AG09309 (cell line): ENCODE measurements at places on chromosomes 7 and 10.

GRCh38 chr10:33120700-33121099 is 162.7 kb upstream of the ITGB1 start:
- DNase-seq = no peak

DNA sequence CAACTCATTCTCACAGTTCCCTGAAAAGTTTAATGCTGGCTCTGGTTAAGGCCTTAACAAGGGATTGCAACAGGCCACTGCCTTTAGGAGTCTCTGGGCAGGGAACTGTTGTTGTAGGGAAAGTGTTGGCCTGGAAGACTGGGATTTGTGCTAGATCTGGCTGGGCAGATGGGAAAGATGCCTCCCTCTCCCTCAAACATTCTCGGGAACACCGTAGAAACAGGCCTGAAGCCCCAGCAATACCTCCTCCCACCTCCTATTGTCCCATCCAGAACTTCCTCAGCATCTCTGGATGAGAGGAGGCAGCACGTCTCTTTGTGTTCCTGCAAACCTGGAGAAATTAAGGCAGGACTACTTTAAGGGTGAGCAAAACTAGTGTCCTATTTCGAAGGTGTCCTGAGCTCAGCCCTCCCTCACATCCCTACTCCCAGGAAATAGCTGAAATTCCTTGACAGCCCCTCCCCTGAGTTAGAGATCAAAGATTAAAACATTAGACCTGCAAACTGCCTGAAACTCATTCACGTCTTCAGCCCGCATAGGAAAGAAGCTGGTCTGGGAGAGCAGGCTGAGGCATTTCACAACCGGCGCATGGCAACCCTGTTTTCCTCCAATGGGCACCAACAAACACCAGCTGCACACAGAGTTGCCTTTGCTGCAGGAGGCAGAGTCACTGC is 10.9 kb upstream of the MAP3K8 start:
- DNase-seq = no peak

DNA sequence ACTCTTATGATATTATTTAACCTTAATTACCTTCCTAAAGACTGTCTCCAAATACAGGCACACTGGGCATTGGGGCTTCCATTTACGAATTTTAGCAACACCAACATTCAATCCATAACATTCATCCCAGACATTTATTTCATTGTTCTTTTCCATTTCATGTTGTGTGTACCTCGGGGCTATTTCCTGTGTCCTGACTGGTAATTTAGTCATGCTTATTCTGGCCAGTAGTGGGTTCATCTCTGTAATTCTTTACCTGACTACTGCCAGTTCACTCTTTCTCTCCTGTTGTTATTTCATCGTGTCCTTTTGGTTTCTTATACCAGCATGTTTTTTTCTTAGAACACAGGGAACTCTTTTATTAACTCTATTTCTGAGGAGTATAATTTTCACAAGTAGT is 225.7 kb downstream of the PLXDC2 start:
- no peak for DNase-seq

DNA sequence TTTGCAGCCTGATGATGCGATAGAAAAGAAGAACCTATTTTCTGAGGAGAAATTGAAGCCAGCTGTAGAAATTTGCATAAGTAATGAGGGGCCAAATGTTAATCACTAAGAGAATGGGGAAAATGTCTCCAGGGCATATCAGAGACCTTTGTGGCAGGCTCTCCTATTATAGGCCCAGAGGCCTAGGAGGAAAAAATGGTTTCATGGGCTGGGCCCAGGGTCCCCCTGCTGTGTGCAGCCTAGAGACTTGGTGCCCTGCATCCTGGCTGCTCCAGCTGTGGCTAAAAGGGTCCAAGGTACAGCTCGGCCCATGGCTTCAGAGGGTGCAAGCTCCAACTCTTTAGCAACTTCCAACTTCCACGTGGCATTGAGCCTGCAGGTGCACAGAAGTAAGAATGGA is 123.4 kb downstream of the STK31 start:
- DNase-seq = no peak

DNA sequence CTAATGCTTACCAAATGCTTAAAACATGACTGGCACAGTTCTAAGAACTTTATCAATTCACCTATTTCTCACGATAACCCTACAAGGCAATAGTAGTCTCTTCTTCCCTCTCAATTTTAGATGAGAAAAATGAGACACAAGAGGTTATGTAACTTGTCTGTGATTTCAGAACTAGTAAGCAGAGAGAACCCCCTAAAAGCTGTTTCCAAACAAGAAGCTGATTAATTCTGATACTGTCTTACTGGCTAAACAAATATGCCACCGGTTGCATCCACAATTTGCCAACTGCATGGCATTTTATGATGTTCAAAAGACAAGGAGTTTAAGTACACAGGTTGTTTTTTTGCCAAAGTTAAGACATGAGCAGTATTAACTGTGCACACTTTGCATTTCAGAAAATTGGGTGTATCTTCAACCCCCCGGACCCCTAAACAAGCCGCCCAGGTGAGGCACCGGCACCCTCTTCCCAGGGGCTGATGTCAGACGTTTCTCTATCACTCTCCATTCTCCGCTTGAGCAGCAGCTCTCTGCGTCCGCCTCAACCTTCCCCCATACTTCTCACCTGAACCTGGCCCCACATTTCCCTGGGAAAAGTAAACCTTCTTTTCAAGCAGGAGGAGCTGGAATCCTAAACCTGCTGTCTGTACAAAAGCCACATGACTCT is 21.7 kb downstream of the RSU1 start:
- no peak for DNase-seq

- DNase-seq = no peak
These were observed 490.8 kb downstream of the IPMK start for GRCh38 chr10:57776688-57777432.

GRCh38 chr7:106344861-106345260 is 60.1 kb upstream of the NAMPT start:
- DNase-seq = no peak

DNA sequence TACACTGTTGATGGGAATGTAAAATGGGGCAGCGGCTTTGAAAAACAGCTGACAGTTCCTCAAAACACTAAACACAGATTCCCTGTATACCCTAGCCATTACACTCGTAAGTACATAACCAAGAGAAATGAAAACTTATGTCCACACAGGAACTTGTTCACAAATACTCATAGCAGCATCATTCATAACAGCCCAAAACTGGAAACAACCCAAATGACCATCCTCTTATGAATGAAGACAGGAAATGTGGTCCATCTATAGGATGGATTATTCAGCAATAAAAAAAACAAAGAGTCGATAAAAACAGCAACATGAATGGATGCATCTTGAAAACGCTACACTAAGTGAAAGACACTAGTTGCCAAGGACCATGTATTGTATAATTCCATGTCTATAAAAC is 23.7 kb downstream of the NMT2 start:
- DNase-seq = no peak

DNA sequence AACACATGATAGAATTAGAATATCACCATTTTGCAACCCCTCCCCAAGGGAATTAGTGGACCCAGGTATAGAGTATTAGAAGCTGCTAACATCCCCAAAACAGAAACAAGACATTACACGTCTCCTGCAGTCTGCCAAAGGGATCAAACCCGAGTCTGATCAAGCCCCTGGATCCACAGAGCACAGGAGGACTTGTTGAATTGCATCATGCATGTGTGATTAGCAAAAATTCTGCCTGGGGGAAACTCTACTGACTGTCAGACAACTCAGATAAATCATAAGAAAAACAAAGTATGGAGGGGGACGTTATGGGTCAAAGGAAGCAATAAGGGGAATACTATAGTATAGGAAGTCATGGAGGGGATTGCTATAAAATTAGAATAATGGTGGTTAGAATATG is 116.8 kb upstream of the FGFR2 start:
- DNase-seq = no peak

DNA sequence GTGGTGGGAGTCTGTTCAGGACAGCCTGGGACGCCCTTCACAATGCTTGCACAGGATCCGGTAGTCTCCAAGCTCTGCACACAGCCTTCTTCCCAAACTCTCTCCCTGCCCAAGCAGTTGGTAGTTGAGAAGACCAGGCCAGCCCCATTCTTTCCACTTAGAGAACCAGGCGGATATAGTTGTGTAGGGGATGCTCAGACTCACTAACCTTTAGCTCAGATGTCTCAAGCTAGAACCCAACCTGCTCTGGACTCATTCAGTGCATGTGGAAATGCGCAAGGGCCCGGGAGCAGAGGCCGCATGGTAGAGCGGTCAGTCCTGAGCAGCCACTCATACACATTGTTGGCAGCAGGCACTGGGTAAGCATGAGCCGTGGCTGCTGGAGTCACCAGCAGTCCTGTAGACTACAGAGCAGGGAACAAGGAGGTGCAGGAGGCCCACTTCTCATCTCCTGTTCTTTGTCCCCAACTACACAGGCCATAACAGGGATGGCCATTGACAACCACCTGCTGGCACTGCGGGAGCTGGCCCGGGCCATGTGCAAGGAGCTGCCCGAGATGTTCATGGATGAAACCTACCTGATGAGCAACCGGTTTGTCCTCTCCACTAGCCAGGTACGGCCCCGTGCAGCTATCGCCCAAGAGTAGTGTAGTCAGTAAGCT is 17.2 kb upstream of the C10orf53 start:
- no peak for DNase-seq

GRCh38 chr10:99394761-99395386 is 35.5 kb downstream of the GOT1 start:
- DNase-seq = no peak

DNA sequence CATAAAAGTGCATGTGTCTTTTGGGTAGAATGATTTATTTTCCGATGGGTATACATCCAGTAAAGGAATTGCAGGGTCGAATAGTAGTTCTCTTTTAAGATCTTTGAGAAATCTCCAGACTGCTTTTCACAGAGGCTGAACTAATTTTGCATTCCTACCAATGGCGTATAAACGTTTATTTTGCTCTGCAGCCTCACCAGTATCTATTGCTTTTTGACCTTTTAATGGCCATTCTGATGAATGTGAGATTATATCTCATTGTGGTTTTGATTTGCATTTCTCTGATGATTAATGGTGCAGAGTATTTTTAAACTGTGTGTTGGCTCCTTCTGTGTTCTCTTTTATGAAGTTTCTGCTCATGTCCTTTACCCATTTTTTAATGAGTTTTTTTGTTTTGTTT is 1020.1 kb downstream of the NXPH1 start:
- DNase-seq = no peak

DNA sequence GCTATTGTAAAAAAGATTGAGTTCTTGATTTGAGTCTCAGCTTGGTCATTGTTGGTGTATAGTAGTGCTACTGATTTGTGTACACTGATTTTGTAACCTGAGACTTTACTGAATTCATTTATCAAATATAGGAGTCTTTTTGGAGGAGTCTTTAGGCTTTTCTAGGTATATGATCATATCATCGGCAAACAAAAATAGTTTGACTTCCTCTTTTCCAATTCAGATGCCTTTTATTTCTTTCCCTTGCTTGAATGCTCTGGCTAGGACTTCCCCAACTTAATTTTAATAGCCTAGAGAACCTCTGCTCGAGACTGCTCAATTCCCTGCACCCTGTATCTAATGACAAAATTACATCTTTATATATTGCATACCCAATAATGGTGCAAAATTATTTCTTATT is 154.4 kb downstream of the CCDC7 start:
- no peak for DNase-seq

DNA sequence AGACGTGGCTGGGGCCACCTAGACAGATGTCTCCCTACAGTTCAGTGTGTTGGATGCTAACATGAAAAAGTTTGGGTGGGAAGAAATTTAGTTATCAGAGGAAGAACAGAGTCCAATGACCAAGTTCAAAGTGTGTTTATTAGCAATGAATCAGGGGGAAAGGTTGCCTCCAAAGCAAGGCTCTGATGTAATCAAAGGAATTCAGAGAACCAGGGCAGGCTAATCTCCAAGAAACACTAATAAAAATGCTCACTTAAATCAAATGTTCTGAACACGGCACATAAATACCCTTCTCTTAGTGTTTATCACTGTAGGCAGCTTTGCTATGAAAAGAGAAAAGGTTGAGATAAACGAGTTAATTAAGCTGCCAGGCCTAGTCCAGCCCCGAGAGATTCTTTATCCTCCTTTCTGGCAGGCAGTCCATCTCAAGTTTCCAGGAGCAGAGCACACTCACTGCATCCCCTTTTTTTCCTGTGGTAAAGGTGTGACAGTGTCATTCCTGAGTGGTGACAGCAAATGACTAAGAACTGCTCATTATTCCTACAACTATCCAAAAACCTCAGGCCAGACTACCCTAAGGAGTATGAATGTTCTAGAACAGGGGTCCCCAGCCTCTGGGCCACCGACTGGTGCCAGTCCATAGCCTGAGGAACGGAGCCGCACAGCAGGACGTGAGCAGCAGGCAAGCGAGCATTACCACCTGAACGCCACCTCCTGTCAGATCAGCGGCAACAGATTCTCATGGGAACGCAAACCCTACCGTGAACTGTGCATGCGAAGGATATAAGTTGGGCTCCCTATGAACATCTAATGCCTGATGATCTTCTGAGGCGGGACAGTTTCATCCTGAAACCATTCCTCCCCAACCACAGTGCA is 66.9 kb upstream of the FHIP2A start:
- peak; percentile 73 for DNase-seq

- no peak for DNase-seq
These were observed 3.7 kb upstream of the CAV1 start for GRCh38 chr7:116521046-116521664.

DNA sequence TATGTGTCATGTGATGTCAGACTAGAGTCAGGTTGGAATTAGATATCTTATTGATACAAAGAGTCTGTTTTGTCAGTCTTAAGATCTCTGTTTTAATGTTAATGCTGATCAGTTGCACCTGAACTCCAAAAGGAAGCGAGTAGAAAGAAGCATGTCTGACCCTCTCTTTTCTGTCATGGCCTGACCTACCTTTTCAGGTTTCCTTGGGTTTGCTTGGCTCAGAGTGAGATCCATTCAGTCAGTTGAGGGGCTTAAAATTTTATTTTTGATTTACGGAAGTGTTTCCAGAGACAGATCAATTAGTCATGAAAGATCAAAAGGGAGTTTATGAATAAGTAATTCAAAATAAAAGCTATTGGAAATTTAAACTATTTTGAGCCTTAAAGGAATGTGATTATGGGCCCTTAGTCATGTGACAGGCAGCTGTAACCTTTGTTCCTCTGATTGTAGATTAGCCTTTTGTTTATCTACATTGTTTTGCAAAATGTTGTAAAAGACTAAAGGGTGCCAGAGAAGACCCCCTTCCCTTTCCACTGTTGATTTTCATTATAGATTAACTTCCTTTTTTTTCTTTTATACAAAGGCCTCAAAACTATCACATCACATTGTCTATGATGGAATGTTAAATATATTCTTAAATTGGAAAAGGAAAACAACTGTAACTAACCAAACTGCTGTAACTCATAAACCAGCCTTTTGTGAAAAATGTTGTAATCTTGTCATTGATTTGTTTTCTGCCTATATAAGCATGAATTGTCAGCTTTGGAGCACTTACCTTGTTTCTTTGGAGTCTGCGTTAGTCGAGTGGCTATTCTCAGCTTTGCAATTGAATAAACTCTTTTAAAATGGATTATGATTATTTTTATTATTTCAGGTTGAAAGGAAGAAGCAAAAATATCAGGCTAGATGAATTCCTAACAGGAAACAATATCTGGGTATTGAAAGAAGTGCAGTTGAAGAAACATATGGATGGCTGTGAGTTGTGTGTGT is 195.5 kb upstream of the MBL2 start:
- no peak for DNase-seq
